ENCODE measurements at places on chromosomes 16 and 17. TPM values are rescaled to one million over a fixed set of nuclear protein-coding genes. Genes with fewer than 3 reads are reported as not detected.
A peak's percentile ranks its signal among the peaks of the same experiment; 100 is the strongest.

The KCNH6 gene
- total RNA-seq = not detected

The HEATR3 gene
- 23.6 TPM for total RNA-seq

DNA sequence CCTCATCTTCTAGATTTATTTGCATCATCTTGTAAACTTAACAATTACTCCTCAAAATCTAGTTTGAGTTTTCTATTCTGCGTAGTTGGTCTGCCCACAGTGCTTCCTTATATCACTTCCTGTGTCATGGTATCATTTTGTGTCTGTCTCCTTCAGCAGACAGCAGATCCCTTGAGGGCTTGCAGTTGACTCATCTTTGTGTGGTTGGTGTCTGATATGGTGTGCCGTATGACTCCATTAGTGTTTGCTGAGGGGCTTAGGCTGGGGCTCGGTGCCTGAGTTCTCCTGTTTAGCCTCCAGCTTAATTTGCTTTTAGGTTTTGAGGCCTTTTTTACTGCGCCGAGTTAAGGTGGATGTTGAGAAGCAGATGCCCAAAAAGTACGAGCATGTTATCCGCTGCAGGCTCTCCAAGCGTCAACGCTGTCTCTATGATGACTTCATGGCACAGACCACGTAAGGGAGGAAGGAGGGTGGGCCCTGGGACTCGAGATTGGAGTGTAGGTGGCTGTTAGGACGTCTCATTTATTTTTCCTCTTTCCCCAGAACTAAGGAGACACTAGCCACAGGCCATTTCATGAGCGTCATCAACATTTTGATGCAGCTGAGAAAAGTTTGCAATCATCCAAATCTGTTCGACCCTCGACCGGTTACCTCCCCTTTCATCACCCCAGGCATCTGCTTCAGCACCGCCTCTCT lies 16.9 kb downstream of the SRCAP start:
- peak; percentile 68 for DNase-seq

DNA sequence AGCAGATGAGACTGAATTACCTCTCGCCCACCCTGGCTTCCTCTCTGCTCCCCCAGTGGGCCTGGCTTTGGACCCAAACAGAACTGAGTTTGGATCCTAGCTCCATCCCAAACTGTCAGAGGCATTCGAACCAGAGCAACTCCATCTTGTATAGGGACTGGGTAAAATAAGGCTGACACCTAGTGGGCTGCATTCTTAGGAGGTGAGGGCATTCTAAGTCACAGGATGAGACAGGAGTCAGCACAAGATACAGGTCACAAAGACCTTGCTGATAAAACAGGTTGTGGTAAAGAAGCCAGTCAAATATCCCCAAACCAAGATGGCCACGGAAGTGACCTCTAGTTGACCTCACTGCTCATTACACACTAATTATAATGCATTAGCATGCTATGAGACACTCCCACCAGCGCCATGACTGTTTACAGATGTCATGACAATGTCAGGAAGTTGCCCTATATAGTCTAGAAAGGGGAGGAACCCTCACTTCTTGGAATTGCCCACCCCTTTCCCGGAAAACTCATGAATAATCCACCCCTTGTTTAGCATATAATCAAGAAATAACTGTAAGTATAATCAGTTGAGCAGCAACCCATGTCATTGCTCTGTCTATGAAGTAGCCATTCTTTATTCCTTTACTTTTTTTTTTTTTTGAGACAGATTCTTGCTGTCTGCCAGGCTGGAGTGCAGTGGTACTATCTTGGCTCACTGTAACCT lies 44.4 kb downstream of the LYRM1 start:
- peak; percentile 90 for DNase-seq

- no peak for DNase-seq
These were observed 78.4 kb downstream of the SOX9 start for GRCh38 chr17:72199256-72199655.

GRCh38 chr17:40932608-40933007 lies 4.8 kb downstream of the KRT23 start:
- DNase-seq = no peak

The KRTAP9-2 gene
- not detected for total RNA-seq

The PITPNM3 gene
- total RNA-seq = 0.92 TPM

- DNase-seq = no peak
These were observed 123.2 kb upstream of the ANKFN1 start for GRCh38 chr17:56030009-56030624.

The TNP2 gene
- total RNA-seq = not detected

DNA sequence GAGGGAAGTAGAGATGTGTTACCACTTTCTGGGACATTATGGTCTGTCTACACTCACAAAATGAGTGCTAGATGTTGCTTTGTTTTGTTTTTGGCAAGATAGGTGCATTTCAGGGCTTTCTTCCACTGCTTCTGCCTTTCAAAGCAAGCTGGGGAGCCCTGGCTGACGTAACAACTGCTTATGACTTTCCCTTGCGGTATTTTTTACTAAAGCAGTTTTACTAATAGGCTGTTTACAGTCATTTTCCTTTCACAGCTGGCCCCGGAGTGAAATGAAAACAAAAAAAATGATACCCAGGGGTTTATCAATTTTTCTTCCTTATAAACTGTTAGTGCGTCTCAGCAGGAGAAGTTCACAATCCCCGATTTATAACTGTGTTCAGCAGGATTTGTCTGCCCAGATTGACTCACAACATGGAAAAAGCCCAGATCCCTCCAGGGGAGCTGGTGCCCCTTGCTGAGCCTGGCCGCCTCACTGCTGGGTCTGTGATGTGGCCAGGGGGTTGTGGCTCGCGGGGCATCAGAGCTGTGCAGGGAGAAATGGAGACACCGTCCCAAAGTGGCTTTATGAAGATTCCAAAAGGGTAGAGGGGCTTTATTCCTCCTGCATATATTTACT lies 184.4 kb upstream of the HS3ST3A1 start:
- no peak for DNase-seq

The DPEP2 gene
- 2.9 TPM for total RNA-seq

The TRPV3 gene
- total RNA-seq = 0.67 TPM

DNA sequence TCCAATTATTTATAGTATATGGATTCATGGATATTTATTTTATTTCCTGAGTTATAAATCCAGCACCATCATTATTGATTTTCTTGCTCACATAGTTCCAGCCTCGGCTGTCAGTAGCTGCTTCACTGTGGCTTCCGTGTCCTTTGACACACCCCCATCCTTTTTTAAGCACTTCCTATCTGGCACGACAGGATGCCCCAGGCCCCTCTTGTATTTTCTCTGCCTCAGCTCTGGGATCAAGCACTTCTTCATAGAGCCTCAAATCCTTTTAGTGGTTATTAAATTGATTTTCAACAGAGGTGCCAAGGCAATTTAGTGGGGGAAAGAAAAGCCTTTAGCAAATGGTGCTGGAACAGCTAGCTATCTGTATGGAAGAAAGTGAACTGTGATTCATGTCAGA lies 59.8 kb downstream of the GAN start:
- DNase-seq = no peak

DNA sequence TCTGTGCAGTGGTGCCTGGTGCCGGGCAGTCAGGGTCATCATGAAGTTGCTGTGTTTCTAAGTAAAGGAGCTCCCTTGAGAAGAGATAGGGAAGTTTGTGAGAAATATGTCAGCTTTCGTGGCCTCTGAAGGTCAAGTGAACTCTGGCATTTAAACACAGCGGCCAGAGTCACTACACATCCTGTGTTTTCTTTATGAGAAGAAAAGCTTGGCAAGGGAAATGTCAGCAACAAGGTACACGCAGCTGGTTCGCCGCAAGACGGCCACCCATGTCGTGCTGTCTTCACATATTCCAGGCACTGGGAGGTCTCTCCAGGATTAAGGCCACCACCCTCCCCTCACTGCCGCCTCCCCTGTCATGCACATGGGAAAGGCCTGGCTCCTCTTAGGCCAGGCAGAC lies 33.2 kb upstream of the PEMT start:
- no peak for DNase-seq

GRCh38 chr17:65604070-65604469 lies 42.6 kb upstream of the AXIN2 start:
- DNase-seq = no peak

GRCh38 chr16:10833271-10833670 lies 14.7 kb upstream of the TVP23A start:
- DNase-seq = no peak

GRCh38 chr16:2828876-2829430 lies 1.1 kb upstream of the ZG16B start:
- DNase-seq = no peak

DNA sequence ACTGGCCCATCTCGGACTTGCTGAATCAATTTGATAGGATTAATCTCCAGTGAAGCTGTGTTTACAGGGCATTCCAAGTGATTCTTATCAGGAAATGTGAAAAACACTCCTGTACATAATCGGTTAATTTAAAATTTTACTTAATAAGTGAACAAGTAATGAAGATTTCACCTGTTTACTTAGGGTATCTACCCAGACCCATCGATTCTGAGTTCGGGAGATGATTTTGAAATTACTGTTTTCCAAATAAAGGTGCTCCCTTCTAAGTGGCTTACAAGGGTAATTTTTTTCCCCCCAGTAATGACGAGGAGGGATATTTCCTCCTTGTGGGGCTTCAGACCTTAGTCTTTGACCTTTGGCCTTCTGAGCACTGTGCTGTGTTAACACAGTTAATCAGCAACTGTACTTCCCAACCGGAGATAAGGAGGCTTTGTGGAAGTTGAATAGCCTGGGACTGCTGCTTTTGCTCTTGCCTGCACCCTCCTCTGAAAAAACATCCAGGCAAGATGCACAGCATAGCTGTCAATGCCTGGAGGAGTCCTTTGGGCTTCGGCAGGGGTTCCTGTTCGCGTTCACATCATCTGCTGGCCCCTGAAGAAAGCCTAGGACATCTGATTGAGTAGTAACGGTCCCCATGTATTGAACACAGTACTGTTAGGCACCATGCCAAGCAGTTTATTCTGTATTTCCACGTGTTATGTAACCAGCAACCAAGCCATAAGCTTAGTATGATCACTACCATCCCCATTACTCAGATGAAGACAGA lies 1.8 kb downstream of the FAHD1 start:
- DNase-seq = no peak

GRCh38 chr16:72991211-72991610 lies 56.7 kb downstream of the ZFHX3 start:
- no peak for DNase-seq

DNA sequence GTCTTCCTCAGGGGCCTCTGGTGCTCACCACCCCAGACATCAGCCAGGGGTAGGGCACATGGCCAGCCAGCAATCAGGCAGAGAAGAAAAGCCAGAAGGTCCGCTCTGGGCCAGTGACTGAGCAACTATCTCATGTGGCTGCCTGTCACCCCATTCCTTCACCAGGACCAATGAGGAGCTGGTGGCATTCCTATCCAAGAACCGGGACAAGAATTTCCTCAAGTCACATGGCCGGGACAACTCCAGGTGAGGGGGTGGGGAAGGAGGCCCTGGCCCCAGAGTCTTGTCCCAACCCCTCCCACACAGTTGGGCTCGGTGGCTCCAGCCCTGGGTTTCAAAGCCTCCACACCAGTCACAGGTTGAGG lies 9.4 kb downstream of the XYLT2 start:
- DNase-seq = no peak

The MYH1 gene
- total RNA-seq = not detected

GRCh38 chr16:70551788-70552187 lies 28.2 kb downstream of the SF3B3 start:
- DNase-seq = no peak

DNA sequence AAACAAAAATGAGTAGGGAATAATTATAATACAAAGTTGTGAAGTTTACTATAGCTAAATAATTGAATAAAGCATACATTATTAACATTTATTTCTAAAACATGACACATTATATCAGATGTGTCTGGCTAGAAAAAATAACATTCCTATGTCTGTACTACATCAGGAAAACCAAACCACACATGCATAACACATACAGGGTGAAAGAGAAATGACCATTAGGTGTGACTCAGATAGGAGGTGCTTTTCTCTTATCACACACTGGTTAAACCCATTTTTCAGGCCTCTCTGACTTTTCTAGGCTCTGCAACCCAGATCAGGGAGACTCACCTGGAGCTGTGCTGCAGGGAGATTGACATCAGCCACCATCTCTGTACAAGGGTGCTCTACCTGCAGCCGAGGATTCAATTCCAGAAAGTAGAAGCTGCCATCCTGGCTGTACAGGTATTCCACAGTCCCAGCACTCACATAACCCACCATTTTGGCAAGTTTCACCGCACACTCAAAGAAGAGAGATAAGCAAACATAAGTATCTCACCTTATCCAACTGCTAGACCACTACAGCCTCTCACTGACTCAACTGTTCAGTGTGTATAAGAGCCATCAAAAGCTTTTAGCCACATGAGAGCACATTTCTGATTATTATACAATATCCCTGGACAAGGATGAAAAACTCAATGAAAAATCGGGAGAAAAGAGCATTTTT lies 116.6 kb upstream of the C17orf78 start:
- no peak for DNase-seq

- peak; percentile 23 for DNase-seq
These were observed 19.0 kb downstream of the CENPX start for GRCh38 chr17:82003411-82004381.
